Cardiac fibroblast (primary cell): ENCODE measurements at places on chromosomes 2 and 18.

- no peak for DNase-seq
These were observed 30.1 kb upstream of the COPS8 start for GRCh38 chr2:237055386-237056100.

DNA sequence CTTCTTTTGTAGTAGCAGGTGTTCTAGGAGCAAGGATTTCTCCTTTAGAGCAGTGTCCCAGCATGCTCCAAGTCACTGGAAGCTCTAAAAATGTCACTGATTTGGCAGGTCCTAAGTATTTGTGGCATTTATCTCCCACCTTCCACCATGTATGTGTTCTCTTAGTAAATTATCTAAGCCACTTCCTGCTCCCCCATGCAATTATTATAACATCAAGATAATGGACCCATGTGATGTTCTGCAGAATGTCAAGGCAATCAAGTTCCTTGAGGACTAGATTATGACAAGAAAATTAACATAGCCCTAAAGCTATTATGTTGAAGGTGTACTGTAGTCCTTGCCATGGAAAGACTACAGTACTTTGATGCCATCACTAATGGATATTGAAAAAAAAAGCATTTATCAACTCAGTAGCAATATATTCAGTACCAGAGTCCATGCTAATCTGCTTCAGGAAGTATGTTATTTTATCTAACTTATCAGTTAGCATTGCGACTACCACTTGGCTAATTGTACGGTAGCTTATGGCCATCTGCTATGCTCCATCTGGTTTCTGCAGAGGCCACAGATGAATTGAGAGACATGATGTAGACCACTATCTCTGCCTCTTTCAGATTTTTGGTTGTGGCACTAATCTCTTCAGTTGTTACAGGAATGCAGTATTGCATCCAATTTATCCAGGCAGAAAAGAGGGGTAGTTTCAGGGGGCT, 56.7 kb downstream of the GPR39 start:
- no peak for DNase-seq

- peak; percentile 78 for DNase-seq
These were observed 27.2 kb downstream of the IL1R2 start for GRCh38 chr2:102018823-102019445.

GRCh38 chr2:23669413-23670244, 257.3 kb downstream of the ATAD2B start:
- peak; percentile 50 for DNase-seq

- DNase-seq: no peak
These were observed 68.0 kb downstream of the COX7A2L start for GRCh38 chr2:42293019-42293418.

DNA sequence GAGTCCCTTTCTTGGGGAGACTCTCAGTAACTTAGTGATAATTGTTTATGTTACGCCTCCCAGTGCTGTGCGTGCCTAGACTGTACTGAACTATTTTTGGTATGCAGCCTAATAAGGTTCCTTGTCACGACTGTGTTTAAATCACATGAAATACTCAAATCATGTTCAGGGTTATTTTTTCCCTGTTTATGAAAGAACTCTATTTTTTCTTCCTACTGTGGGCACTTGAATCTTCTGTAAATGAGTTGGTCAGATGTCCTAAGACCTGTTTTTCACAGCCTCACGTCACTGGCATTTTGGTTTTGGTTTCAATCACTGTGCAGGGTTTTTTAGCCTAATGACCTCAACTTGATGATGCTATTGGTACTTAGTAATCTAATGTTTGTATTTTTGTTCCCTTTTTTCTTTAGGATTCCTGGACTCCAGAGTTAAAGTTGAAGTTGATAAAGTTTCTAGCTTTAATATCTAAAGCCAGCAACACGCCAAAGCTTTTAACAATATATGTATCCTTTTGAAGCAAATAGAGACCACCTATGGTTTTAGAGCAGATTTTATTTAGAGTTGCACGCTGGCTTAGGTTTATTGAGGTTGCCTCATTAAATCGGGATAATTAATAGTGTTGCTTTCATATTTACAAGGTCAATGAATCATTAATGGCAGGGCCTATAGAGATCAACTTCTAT, 24.0 kb downstream of the ARMC9 start:
- peak; percentile 50 for DNase-seq

DNA sequence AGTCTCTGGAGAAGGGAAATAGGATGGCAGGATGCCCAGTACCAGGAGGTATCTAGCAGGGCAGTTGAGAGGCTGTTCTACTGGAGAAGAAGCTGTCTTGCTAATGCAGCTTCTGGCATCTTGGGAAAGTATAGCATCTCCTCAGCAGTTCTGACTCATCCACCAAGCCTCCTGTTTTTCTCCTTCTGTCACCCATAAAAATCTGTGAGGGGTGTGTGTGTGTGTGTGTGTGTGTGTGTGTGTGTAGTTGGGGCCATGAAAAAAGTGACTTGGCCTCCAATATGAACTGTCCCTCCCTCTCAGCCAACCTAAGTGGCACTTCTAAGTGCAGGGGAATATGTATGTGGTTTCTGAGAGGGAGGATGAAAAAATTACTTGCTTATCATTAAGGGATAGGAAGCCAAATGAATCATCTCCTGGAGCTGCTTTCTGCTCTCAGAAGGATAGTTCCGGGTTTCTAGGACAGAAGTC, 83.9 kb downstream of the CBLN2 start:
- DNase-seq: no peak

GRCh38 chr2:8378016-8378810, 303.6 kb upstream of the ID2 start:
- DNase-seq: no peak

GRCh38 chr18:79812052-79812451, 14.3 kb downstream of the KCNG2 start:
- DNase-seq: no peak

GRCh38 chr2:62014102-62014501, 108.6 kb downstream of the COMMD1 start:
- DNase-seq: peak; percentile 74

DNA sequence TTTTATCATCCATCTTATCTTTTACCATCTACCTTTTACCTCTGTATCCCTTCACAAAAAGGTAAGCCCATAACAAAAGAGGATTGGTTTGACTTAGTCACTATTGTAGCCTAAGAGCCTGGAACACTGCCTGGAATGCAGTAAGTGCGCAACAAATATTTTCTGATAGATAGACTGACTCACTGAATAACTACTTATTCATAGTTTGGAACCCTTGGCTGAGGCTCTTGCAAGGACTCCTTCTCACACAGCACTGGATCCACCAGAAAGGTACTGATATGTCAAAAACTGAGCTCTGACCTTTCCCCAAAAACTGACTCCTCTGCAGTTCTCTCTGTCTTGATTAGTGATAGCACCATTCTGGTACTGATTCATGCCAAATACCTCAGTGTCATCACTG, 426.7 kb downstream of the SETBP1 start:
- peak; percentile 81 for DNase-seq

- peak; percentile 36 for DNase-seq
These were observed 99.9 kb downstream of the SPATS2L start for GRCh38 chr2:200406379-200406778.

DNA sequence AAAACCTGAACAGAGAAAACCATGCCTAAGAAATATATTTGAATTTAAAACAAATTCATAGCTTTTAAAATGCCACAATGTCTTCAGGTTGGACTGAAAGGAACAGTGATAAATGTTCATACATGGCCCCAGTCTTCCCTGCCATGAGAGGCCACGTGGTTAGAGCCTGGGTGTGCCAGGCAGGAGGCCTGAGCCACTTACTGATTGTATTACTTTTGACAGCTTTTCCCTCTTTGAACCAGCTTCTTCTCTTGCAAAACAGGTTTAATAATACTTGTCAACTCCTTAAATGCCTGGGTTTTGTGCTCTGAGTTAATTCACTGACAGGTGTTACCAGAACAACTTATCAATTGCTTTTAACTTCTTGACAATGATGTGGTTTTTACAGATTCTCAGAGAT, 27.0 kb downstream of the RBKS start:
- no peak for DNase-seq

DNA sequence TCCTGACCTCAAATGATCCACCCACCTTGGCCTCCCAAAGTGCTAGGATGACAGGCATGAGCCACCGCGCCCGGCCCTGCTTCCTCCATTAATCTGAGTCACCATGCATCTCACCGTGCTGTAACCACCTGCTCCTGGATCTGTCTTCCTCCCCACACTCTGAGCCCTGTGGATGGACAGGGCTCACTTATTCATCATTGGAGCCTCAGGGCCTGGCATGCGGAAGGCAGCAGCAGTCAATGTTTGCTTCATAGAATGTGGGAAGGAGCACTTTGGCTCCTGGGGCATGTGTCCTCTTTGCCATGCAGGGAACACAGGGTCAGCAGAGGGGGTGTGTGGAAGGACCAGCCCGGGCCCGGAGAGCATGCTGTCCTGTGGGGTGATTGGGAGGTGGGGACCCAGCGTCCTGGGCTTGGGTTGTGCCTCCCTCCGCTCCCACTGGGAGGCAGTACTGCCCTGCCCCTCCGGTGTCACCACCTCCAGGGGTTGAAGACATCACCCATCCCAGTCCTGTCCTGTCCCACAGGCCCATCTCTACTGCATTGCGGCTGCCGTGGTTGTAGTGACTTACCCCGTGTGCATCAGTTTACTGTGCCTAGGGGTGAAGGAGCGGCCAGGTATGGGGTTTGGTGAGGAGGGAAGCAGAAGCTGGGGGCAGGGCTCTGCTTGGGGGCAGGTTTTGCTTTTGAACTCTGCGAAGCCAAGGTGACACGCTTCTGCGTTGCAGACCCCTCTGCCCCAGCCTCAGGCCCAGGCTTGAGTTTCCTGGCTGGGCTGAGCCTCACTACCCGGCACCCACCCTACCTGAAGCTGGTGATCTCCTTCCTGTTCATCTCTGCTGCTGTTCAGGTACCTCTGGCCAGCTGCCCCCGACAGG, 11.5 kb downstream of the MFSD2B start:
- no peak for DNase-seq

DNA sequence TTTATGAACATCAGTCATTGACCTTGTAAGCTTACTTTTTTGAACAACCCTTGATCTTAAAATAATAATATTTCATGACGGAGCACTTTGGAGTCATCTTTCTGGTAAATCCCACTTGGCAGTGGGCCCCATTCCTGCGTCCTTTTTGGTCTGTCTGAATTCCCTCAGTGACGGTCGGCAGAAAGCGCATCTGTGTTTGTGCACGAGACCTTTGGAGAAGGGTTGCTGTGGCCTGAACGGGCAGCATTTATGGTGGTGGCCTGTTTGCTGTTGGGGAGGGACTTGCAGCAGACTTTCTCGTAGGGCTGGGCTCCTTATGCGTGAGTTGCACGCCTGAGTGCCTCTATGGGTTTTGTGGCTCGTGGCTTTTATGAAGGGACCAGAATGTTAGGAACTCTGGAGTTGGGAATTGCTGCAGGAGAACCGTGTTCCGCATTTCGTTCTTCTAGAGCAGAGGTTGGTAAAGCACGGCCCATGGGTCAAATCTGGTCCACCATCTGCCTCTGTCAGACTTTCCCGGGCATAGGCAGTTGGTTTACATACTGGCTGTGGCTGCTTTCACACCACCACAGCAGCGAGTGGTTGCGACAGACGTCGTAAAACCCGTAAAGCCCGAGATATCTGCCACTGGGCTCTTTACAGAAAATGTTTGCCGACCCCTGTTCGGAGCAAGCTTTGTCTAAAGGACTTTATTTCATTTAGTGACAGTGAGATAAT, 30.8 kb downstream of the LPIN1 start:
- DNase-seq: no peak

DNA sequence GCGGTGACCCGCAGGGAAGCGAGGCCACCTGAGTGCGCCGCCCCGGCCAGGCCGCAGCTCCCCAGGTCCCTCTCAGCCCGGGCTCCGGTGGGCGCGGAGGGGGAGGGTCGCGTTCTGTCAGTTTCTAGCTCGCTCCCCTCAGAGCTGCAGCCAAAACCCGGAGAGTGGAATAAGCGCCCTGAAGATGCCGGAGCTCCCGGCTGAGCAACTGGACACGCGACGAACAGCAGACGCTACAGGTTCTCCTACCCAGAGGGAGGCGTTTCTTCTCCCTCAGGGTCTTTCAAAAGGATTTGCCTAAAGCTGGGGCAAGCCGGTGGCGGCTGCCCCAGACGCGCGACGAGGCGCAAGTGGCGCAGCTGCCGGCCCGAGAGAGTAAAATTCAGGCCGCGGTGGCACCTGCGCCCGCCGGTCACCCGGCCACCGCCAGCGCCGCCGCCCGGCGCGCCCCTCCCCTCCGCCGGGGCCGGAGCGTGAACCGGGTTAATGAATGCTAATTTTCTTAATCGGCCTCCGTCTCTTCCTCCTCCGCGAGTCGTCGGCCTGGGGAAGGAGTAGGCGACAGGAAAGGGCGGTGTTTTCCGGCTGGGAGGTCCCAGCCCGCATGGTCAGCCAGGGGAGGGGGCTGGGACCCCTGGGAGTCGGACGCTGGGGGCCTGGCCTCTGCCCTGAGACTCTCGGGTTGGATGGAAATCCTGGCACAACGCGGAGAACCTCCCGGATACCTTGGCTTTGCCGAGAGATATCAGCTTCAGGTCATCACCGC, 845 bp upstream of the CDC42EP3 start:
- DNase-seq: peak; percentile 83
